ENCODE measurements at places on chromosomes 6 and 20.

DNA sequence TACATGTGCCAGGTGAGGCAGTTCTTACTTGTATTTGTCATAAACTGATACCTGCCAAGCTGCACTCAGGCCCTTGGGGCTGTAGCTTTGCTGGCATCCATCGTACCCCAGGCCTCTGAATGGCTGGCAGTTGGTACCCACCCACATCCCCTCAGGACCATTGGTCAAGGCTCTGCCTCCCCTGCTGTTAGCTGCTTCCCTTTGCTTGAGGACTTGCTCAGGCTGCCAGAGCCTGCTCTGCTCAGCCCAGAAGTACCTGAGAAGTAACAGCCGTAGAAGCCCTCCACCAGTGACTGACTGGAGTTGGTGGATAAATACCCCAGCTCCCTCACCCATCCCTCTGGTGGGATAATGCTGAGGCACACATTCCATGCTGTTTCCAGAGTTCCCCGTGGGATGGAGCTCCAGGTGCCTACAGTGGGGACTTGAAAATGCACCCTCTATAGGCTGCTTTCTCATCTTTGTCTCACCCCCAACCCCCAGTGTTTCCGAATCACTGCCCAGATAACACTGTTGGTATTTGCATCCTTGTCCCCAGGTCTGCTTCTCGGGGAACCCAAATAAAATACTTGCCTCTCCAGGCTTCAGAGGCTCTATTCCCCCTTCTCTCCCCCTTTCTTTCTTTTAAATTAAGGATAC lies 7.3 kb downstream of the EBF4 start:
- no peak for DNase-seq

DNA sequence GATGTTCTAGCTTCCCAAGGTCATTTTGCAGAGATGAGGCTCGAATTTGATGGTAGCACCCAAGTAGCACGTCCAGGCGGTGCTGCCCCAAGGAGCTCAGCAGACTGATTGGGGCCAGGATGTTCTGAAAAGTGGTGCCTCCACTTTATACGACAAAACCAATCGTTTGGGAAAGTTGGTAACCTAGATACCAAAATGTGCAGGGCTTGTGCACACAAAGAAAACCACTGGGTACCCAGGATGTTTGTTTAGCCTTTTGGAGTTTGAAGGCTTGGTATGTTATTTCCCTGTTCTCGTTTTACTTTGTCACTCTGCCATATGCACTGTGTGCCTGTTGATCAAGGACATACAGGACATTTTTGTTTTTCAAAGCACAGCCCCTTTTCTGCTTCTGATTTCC lies 40.7 kb upstream of the PBOV1 start:
- DNase-seq: no peak

- no peak for DNase-seq
Measured at GRCh38 chr20:38534756-38535155, 46.2 kb upstream of the ADIG start.

DNA sequence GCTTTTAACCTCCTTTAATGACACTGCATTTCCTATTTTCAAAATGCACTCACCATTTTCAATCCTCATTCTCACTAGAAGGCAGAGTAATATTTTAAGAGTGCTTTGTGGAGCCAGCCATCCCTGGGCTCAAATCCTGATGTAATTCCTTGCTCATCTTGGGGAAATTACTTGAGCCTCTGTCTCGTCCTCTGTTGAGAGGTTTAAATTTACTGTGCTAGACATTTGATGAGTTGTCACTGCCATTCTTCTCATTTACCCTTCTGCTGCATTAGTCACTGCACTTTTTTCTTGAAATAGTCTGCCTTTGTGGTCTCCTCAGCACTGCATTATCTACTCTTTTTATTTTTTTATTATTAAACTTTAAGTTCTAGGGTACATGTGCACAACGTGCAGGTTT lies 150.0 kb upstream of the HDDC2 start:
- no peak for DNase-seq

Data from stimulated activated CD8-positive, alpha-beta memory T cell treated with anti-CD3 and anti-CD28 coated beads, Interleukin-4, amount 100 ng/mL, for 4 hours (primary cell).